Cerebellar nuclear complex (tissue), 1 donor: ENCODE measurements at places on chromosomes 2 and 18.

DNA sequence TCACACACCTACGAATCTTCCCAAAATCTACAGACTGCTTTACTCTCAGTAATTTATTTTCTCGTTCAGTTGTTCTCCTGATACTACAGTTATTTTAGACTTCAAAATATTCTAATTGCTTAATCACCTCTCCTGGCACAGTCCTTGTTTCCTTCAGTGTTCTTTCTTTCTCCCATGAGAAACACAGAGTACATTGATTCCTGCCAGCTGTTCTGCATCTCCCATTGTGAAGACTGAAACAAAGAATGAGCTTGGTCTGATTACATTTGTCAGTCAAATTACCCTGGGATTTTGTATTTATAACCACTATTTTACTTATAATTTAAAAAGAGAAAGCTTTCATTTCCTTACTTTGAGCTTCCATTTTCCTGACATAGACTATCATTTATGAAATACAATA lies 63.9 kb upstream of the TANK start:
- DNase-seq: no peak

DNA sequence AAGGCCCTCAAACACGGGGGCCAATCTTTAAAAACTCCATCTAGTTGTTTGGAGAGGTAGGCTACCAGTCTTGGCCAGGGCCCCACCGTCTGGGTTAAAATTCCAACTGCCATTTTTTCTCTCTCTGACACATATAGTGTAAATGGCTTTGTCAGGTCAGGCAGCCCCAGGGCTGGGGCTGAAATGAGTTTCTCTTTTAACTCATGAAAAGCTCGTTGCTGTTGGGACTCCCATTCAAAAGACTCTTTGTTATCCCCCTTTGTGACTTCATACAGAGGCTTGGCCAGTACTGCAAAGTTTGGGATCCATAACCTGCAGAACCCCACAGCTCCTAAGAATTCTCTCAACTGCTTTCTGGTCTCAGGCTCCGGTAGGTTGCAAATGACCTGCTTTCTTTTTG lies 99.4 kb upstream of the SLC1A4 start:
- DNase-seq: no peak

- DNase-seq: no peak
Measured at GRCh38 chr18:1017227-1018058, 112.8 kb downstream of the ADCYAP1 start.

DNA sequence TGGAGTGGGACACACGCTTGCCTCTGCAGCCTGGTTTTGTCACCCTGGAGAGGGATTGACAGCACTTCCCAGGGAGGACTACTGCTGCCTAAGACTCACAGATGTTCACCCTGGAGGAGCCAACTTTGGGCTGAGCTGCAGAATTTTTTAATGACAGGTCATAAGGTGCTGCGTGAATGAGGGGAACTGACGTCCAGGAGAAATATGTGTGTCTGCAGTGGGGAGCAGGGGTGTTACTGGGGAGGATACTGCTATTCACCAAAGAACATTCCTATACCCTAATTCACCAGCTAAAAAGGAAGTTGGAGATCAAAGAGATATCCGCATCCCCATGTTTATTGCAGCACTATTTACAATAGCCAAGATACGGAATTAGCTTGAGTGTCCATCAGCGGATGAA lies 144.4 kb downstream of the MGAT5 start:
- no peak for DNase-seq

DNA sequence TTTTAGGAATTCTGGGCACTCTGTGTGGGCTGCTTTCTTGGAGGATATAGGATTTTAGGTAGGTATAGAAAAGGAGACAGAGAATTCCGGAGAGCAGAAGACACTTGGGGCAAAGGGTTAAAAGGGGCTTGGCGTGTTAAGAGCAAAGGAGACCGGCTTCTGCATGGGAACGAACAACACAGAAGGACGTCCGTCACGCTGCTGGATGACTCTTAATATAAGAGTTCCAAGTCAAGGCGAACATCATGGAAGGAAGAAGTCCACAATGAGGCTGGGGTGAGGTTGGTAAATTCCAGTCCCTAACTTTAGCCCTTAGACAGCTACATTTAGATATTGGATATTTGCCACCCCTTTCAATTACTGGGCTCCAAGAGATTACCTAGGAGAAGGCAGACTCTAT lies 15.9 kb upstream of the SLC20A1 start:
- DNase-seq: no peak

DNA sequence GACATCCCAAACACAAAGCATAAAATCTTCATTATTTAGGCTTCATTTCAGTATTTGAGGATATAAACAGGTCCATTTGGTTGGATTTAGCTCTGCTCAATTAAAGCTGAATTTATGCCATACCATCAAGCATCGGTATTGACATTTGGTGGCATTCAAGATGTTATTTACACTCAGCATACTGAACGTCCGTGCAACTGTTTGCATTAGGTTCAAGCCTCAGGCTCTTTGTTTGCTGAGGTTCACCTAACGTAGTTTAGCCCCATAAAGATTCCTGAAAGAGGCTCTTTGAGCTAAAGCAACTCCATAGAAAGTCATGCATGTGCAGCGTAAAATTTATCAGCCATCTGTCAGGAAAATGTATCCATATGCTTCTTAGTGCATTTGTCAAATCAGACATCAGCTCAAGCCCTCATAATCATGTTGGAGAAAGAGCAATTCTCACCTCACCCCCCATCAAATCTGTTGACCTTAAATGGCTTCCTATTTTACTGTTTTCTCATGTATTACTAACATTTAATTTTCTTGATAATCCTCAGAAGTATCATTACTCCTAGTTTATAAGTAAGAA lies 366.9 kb downstream of the EPHA4 start:
- DNase-seq: no peak

DNA sequence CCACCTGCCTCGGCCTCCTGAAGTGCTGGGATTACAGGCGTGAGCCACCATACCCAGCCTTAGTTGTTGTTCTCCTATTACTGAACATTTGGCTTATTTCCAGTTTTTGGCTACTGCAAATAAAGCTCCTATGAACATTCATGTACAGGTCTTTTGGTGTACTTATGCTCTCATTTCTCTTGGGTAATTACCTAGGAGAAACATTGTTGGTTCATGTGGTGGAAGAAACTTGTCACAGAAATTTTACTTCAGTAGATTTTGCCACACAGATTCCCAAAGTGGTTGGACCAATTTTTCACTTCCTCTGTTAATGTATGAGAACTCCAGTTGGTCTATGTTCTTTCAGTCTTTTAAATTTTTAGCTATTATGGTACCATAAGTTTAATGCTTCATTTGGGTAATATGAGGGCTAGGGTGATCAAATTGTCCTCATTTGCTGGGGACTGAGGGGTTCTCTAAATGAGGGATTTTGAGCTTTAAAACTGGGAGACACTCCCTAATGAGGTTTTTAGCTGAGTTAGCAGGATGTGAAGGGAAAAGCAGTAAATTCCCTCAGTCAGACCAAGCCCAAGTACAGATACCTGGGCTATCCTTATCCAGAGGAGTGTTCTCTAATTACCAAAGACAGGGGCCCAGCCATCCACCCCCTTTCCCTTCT lies 33.9 kb downstream of the MTA3 start:
- DNase-seq: no peak

- no peak for DNase-seq
Measured at GRCh38 chr2:144770616-144771230, 250.8 kb upstream of the ZEB2 start.

- no peak for DNase-seq
Measured at GRCh38 chr2:23549051-23549450, 164.1 kb downstream of the KLHL29 start.

- DNase-seq: no peak
Measured at GRCh38 chr2:197298609-197299008, 12.0 kb downstream of the ANKRD44 start.
